ENCODE measurements at places on chromosomes 4 and X.

DNA sequence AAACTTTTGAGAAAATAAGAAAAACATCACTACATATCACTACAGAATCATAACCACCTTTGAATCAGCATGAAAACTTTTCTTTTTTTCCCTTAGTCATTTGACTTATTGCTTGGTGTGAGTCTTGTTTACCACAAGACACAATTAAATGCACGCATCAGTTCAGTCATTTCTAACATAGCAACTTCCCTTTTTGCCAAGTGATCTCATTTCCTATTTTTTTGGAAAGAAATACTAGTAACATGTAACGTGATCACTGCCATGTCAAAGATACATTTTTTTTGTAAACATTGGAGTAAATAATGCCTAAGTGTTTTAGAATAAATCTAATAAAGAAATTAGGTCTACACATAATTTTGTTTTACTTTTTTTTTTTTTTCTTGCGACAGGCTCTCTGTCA lies 5.1 kb upstream of the CXCL8 start:
- DNase-seq = no peak

DNA sequence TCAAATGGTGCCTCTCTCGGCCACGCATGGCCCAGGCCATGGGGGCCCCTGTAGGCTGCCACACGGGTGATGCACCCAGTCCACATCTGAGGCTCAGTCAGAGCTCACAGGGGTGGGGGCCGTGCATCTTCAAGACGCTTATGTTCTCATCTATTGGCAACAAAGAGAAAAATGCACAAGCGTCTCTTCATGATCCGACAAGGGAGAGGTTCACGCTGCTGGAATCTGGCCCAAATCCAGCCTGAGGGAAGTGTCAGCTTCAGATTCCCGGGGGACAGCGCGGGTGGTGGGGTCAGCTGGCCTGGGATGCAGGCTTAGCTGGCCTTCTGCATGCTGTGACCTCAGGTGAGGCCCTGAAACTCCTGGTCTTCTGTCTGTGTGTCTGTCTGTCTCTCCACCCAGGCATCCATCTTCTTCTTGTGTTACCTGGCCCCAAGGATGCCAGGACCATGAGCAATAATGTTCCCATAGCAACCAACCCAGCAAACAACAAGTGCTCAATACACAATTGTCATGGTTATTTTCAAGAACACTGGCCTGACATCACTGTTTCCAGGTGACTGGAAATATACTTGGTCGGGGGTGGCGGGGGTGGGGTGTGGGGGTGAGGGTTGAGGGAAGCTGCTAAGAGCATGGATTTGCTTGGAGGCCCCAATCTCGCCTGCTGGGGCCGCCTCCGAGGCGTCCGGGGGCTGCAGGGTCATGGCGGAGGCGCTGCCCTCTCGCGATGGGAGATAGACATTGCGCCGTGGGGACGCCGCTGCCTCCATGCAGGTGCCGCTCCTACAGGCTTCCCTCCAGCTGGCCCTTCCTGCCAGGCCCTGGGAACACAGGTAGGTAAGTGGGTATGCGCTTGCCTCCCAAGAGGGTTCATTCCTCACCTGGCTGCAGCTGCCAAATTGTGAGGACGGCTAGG lies 48.3 kb downstream of the ABLIM2 start:
- no peak for DNase-seq

DNA sequence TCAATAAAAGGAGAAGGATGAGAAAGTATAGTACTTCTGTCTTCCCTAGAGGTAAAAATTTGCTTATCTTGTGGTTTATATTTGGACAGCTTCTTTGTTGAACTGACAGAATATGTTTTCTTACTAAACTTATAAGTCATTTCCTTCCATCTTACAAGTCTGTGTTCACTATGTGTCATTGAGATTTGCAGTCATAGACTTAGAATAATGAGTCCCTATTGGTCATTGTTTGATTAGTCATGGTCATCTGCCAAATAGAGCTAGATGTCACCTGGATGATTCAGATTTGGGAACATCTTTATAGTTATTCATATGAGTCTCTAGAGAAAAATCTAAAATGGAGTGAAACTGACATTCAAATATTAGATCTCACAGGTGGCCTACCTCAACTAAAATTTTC lies 51.5 kb downstream of the SPATA18 start:
- DNase-seq = no peak

- no peak for DNase-seq
Observed at GRCh38 chr4:60033826-60034225, 1166.3 kb upstream of the ADGRL3 start.

DNA sequence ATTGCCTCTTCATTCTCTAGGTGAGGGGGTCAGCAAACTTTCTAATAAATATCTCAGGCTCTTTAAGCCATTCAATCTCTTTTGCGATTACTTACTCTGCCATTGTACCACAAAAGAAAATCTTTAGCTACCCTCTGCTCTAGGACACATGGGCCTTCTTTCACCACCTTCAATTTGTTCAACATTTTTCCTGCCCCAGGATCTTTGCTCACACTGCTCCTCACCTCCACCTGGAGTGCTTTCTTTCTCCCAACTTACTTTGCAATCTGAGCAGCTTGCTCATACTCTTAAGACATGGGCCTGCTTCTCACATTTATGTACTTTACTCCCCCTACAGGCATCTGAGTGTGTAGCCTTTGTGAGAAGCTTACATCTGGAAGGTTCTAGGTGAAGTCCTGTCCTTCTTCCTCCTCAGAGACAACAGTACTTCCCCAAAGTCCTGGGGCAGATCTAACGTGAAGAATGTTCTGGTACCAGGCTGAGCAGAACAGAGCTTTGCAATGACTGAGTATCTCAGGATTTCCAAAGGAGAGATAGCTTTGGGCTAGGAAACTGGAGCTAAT lies 55.0 kb upstream of the PRDM5 start:
- DNase-seq = no peak

DNA sequence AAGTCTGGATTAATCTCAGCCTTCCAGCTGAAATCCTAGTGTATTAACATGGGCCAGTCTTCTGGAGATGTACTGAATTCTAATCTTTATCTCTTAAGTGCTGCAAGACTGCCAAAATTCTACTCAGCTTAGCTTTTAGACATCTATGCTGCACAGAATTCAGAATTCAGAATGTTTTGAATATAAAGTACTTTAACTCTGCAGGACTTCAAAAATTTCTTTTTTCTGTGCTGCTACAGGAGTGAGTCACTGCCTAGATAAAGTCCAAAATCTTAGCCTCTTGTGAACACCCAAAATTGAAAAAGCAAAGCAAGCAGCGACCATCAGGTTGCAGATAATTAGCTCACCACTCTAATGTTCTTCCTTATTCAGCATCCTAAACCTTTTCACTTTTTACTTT lies 1092.6 kb upstream of the PCDH10 start:
- DNase-seq = no peak

DNA sequence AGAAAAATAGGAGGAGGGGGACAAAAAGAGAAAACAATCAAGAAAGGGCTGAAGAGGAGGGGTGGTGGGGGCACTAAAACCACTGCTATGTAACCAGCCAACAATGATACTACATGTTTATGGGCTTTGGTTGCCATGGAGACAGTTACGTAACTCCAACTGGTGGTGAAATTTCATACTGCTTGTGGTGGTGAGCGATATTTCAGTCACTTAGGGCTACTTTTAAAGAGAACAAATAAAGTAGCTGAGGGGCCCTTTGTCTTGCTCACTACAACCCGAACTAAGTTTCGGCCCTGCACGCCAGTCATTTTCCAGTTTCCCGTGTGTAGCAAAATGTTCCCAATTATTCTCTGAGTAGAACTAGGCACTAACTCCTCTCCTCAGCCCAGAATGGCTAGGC lies 275.2 kb upstream of the EDA2R start:
- DNase-seq = no peak

DNA sequence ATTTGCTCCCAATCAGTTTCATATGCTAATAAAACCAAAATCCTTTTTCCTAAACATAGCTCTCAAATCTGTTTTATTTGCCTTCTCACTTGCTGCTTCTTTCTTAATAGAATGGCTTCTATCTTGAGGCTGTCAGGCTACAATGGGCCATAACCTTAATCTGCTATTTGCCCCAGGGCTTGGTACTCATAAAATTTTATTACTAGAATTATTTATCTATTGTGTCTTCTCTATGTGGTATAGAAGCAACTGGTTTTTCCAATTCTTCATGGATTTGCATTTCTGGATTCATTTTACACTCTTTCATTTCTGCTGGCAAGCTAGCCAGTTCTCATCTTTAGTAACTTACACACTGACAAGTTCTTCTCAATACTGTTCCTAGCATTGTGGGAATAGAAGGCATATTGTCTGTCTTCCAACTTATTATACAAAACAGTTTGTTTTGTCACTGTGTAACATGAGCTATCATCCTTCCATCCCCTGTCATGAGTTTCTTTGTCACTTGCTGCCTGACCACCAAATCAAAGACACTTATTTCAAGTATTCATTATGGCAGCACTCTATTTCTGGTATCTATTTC lies 96.6 kb upstream of the KCNIP4 start:
- DNase-seq = no peak

- DNase-seq = no peak
Observed at GRCh38 chrX:19462231-19462630, 53.1 kb downstream of the MAP3K15 start.

GRCh38 chrX:84187533-84188319 lies at the start of gene RPS6KA6:
Gene RPS6KA6, minus strand, starts transcription at chrX:84188199. Its CDS starts 300 bp downstream, at chrX:84187899.
- no peak for DNase-seq

- DNase-seq = no peak
Observed at GRCh38 chr4:7956270-7956808, 16.7 kb upstream of the AFAP1 start.

GRCh38 chrX:48958635-48959094 lies 1.3 kb upstream of the OTUD5 start:
- no peak for DNase-seq

GRCh38 chr4:11769434-11769833 lies 340.7 kb upstream of the HS3ST1 start:
- no peak for DNase-seq

DNA sequence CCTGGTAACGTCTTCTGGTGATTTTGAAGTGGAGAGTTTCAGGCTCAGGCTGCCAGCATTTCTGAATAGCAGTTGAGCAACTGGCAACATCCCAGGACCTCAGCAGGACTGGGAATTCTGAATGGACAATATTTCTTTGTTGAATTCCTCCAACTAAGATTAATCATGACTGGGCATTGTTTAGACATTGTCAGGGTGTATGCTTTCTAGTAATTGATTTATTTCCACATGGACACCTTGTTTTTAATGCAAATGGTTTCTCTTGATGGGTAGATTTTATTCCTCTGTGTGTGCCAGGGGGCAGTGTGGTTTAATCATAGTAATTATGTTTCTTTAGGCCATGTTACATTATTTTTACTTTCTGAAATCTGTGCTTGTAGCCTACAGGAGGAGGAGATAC lies 1004.7 kb upstream of the LCORL start:
- no peak for DNase-seq

GRCh38 chr4:15479089-15479912 lies 9.6 kb downstream of the CC2D2A start:
- no peak for DNase-seq

- no peak for DNase-seq
Observed at GRCh38 chr4:37623940-37624339, 62.2 kb downstream of the RELL1 start.

GRCh38 chr4:119745351-119745750 lies 116.7 kb upstream of the PDE5A start:
- DNase-seq = no peak

GRCh38 chrX:95117556-95117955 lies 1443.5 kb downstream of the FAM133A start:
- DNase-seq = no peak

GRCh38 chrX:68994135-68994890 lies 165.5 kb downstream of the EFNB1 start:
- no peak for DNase-seq

DNA sequence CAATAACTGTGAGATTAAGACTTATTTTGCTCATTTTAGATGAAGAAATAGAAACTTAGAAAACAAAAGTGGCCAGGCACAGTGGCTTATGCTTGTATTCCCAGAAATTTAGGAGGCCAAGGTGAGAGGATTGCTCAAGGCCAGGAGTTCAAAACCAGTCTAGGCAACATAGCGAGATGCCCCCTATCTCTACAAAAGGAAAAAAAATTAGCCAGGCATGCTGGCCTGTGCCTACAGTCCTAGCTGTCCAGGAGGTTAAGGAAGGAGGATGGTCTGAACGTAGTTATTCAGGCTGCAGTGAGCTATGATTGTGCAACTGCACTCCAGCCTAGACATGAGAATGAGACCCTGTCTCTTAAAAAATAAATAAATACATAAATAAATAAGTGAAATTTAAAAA lies 28.0 kb downstream of the APELA start:
- DNase-seq = no peak

GRCh38 chr4:113086172-113086695 lies 36.8 kb downstream of the ANK2 start:
- DNase-seq = no peak

- DNase-seq = no peak
Observed at GRCh38 chr4:142242156-142242555, 603.9 kb downstream of the INPP4B start.

GRCh38 chrX:137547291-137547690 lies 18.6 kb upstream of the ZIC3 start:
- DNase-seq = no peak

DNA sequence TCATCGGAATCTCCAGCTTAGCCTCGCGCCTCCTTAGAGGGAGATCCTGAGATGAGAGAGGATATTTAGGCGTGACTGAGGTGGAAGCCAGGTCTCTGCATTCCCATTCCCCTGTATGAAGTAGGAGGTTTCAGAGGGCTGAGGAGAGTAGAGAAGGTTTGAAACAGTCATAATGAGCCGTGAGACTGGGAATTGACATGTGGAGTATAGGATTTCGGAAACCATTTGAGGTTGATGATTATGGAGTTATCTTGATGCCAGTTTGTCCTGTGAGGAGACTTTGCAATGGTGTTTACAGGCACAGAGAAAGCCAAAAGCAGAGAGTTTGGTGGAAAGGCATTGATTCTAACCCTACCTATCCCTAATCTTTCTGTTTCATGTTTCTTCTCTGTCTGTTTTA lies 2.0 kb downstream of the CHST7 start:
- DNase-seq = no peak

DNA sequence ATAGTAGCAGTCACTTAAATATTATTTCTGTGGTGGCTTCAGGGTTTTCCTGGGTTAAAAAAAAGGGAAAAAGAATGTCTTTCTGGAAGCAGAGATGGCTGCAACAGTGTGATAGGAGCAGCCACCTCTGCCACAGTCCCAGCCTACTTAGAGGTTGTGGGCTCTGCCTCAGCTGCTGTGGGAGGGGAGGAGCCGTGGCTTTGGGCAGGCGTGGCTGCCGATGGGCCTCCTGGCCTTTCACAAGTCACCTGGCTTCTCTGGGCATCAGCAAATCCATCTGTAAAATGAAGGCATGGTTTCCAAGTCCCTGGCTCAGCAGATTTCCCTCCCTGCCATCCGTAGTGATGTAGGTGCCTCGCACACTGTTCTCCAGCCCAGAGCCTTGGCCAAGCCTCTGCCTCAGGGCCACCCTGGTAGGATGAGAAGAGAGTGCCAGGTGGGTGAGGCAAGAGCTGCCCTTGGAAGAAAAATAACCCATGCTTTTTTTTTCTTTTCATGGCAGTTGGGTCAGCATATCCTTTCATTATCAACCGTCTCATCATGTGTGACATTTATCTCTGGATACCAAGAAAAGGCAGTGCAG lies 66.1 kb downstream of the PTTG2 start:
- DNase-seq = no peak

GRCh38 chr4:12884846-12885796 lies 599.0 kb downstream of the RAB28 start:
- DNase-seq = no peak

- no peak for DNase-seq
Observed at GRCh38 chr4:48141048-48141447, 7.0 kb upstream of the TXK start.

- DNase-seq = no peak
Observed at GRCh38 chrX:148562846-148563245, 62.4 kb downstream of the AFF2 start.
